Lower leg skin (tissue), 4 donors: ENCODE measurements at places on chromosomes 7 and 10.

DNA sequence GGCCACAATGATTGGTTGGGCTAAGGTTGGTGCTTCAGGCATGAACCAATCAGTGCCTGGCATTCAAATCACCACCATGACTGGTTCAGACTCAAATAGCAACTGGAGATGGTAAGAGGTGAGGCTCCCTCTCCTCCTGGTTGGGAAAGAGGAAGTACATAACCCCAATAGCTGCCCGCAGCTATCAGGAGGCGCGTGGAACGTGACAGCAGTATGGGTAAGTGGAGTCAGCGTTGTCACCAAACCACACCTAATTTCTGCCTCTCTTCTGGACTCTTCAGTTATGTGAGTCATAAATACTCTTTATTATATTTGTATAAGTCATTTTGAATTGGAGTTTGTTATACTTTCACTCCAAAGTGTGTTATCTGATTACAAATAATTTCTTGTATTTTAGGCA, 17.9 kb upstream of the ITGA8 start:
- no peak for DNase-seq

DNA sequence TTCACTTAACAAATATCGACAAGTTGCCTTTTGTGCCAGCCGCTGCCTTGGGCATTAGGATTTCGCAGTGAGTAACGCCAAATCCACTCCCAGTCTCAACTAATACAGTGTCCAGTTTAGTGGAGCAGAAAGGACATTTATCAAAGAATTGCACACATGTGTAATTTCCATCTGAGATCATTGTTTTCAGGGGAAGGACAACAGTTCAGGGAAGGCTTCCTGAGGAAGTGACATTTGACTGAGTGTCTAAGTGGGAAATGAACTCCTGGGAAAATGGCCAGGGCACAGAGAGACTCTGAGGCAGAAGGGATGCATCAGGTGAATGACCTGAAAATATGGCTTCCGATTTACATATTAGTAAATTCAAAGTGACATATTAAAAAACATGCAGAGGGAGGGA, 89.4 kb downstream of the ITGA8 start:
- no peak for DNase-seq

DNA sequence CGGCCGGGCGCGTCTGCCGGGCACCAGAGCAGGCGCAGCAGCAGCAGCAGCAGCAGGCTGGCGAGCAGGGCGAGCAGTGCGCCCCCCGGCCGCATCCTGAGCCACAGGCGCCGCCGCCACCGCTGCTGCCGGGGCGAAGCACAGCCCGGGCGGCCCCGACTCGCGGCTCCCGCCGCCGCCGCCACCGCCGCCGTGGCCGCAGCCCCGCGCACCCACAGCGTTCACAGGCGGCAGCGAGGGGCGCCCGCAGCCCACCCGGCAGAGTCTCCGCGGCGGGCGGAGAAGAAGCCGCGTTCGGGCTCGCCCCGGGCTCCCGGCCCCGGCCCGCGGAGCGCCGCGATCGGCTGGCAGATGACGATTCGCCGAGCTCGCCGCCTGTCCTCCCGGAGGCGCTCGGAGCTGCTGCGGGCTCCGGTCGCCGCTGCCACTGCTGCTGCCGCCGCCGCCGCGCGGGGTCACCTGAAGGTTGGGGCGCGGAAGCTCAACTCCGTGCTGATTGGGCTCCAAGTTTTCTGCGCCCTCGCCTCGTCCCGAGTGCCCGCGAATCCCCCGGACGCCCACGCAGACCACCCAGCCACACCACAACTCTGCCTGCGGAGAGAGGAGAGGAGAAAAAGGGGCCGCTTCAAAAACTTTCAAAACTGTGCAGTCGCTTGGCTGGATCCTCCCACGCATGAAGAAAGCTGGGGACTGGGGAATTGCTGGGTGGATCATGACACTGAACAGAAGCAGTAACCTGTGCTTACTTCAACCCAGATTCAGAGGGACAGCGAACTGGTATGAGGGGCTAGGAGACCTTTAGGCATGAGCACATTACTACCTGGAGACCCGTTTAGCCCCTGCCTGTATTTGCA, at the start of gene ST8SIA6:
ST8SIA6 (minus strand) TSS at position 435 of the 854 bp plus-strand sequence; CDS start at position 95, 340 bp downstream.
- DNase-seq = peak; percentile 21

DNA sequence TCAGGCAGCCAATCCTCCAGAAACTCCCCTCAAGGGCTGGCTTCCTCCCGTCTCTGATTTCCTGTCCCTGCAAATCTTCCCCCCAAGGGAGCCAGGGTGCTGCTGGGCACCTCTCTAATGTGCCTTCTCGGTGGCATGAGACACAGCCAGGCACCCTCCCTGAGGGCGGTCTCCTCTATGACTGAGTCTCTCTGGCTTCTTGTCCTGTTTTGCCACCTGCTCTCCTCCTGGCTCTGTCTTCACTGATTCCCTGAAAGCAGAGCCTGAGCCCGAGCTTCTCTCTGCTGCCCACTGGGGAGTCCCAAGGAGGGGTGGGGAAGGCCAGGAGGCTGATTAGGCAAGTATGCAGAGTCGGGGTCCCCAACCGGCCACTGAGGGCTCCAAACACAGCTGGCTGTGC, 60.4 kb upstream of the INSIG1 start:
- DNase-seq = no peak

DNA sequence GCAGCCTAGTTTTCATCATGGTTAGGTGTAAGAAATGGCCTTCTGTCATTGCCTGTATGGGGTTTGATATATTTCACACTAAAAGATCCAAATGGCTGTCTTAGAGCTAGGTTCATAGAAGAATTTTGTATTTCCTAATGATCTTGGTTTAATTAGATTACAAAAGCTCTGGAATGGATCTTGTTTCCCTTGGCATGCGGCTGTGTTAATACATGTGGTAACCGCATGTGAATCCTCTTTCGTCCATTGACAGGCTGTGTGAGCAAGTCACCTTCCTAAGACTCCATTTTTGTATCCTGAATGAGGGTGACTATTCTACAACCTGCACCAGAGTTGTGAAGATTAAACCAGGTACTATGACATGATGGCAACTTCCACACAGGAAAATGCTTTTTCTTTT, 12.4 kb upstream of the FZD1 start:
- DNase-seq = no peak

- DNase-seq = no peak
Observed at GRCh38 chr7:135943134-135943879, 33.9 kb downstream of the MTPN start.

DNA sequence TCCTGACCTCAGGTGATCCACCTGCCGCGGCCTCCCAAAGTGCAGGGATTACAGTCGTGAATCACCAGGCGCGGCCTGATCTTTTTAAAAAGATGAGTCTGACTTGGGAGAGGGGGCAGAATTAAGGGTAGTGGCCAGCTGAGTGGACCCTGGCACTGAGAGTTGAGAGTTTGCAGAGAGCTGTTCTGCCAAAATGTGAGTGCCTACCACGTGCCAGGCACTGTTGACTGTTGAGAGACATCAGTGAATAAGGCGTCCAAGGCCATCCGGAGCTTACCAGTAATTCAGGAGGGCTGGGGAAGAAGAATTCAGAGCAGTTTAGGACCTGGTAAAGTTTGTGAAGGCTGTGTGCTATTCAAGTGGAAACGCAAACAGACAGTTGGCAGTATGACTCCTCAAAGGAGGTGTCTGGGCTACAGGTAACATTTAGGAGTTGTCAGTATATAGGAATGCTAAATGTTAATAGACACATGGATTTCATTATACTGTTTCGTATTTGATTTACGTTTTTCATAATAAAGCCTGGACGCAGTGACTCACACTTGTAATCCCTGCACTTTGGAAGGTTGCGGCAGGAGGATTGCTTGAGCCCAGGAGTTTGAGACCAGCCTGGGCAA, 1.5 kb downstream of the NIPSNAP2 start:
- DNase-seq = no peak

- no peak for DNase-seq
Observed at GRCh38 chr10:132401401-132402118, 4.6 kb downstream of the PWWP2B start.

- DNase-seq = no peak
Observed at GRCh38 chr7:117901089-117901797, 28.0 kb upstream of the CTTNBP2 start.

DNA sequence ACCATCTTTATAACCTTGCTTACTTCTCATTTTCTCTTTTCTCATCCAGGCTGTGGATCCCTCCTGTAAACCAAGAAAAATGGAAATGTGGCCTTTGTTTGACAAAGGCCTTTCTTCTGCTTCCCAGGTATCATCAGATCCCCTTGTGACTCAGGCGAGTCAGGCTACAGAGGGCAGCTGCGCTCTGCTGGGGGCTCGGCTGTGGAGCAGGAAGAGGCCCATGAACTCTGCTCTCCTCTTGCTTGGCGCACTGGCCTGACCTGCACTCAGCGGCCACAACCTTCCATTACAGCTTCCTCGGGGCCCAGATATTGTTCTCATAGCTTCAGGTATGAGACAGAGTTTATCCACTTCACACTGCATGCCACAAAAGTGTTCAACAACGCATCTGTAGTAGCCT, 457.6 kb upstream of the COBL start:
- DNase-seq = no peak

DNA sequence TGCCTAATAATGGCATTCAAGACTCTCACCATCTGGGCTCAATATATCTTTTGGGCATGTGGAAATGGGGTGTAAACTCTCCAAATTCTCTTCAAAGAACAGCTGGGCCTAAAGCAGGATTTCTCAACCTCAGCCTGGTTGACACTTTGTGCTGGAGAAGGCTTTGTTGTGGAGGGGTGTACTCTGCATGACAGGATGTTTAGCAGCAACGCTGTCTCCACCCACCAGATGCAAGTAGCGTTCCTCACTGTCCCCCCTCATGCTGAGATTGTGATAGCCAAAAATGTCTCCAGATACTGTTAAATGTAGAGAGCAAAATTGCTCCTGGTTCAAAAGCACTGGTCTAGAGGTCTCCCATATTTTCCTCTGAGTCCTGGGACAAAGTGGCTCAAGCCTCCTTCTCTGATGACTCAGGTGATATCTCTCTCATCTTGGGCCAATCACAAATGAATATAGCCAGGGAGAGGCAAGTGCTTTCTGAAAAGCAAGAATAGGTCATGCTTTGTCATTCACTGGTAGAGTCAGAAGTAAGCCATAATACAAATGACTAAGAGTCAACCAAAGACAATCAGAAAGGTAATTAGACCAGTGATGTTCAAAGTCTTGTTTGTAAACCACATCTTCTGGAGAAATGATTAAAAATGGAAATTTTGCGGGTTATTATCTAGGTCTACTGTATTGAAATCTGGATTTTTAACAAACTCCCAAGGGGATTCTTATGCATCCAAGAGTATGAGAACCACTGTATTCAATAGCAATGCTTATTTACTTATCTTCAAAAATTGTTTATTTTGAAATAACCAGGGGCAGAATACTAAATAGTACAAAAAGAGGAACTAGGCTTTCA, 330.8 kb downstream of the PTEN start:
- no peak for DNase-seq

DNA sequence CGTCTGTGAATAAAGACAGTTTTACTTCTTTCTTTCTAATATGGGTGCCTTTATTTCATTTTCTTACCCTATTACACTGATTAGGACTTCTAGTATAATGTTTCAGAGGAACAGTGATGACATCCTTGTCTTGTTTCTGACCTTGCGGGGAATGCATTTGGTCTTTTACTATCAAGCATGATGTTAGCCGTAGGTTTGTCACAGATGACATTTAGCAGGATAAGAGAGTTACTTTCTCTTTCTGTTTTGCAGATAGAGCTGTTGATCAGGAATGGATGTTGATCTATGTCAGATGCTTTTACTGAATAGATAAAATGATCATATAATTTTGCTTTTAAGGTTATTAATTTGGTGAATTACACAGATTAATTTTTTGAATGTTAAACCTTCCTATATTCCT, 6.6 kb upstream of the IGFBP3 start:
- no peak for DNase-seq

- no peak for DNase-seq
Observed at GRCh38 chr10:78618050-78618449, 450.7 kb upstream of the ZMIZ1 start.

- peak; percentile 74 for DNase-seq
Observed at GRCh38 chr10:131946880-131947279, 34.8 kb downstream of the BNIP3 start.

- DNase-seq = no peak
Observed at GRCh38 chr10:118495499-118495898, 99.9 kb downstream of the PRLHR start.

DNA sequence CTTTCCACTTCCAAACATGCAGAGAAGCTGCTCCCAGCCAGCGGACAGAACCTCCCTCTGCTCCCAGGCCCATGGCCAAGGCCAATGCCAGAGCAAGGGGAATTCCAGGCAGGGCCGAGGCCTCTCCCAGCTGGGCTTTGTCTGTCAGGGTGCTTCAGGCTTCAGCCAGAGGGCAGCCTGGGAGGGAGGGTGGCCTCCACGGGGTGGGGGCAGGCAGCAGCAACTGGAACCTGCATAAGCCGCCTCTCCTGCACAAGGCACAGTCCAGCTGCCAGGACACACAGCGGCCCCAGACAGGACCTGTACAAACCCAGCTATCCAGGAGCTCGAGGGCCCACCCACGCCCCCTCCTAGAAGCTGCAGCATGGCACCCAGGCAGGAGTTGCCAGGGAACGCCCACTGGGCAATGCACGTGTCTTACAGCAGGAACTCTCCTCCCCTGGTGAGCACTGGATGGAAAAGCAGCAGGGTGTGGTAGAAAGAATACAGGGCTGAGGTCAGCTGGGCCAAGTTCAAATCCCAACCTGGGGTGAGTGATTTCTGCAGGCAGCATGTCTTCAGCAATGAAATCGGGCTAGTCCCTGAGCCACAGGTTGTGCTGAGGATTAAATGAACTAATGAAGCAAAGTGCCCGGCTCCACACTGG, 7.6 kb downstream of the FAM53B start:
- peak; percentile 82 for DNase-seq

DNA sequence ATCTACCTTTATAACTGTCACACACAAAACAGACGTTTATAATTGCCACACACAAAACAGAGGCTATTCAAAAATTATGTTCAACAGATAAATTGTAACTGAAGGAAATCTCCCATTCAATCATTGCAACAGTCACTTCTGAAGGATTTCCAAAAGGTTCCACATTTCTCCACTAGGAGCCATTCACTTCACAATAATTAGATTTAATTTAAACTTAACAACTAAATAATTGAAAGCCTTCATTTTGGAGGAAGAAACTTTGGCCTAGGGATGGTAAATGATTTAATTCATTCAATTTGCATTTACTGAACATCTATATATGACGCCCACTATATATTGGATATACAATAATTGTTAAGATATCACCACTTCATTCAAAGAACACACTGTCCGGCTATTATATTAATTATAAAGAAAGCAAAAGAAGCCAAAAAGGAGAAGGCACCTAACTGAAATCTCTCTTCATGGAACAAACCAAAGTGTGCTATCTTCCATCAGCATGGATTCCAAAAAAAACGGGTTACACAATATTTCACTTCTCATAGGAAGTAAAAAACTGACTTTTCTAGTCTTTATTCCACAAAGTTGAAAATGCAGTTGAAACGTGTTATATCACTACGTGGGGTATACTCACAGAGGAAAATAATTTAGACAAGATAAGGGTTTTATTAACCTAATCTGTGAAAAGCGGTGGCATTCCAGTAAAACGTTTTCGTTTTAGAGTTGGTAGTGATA, 1.7 kb downstream of the ATAD1 start:
- DNase-seq = no peak

DNA sequence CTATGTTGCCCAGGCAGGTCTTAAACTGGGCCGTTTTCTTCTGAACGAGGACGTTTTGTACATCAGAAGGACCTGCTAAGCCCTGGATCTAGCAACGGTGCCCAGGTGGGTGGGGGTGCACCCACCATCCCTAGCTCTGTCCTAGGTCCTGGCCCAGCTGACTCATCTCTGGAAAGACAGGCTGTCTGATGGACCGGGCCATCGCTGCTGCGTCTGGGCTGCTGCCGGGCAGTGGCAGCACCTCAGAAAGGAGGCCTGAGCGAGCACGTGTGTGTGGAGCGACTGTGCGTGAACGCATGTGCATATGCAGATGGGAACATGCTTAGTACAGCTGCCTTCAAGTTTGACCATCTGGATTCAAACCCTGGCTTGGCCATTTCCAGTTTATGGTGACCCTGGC, 7.3 kb upstream of the ELFN1 start:
- DNase-seq = no peak
